ENCODE measurements at places on chromosomes 12 and 14. TPM values are rescaled to one million over a fixed set of nuclear protein-coding genes. Genes with fewer than 3 reads are reported as not detected.

GRCh38 chr14:75182821-75183220 is 6.4 kb upstream of the TMED10 start:
- no peak for DNase-seq
- H3K4me1 ChIP-seq: no peaks in the 10 kb centered on the region
- no peak overlapping the region for H3K27ac ChIP-seq
- no peak overlapping the region for H3K4me3 ChIP-seq
- no peaks in the 10 kb centered on the region for H3K36me3 ChIP-seq
- no peaks in the 10 kb centered on the region for H3K27me3 ChIP-seq

DNA sequence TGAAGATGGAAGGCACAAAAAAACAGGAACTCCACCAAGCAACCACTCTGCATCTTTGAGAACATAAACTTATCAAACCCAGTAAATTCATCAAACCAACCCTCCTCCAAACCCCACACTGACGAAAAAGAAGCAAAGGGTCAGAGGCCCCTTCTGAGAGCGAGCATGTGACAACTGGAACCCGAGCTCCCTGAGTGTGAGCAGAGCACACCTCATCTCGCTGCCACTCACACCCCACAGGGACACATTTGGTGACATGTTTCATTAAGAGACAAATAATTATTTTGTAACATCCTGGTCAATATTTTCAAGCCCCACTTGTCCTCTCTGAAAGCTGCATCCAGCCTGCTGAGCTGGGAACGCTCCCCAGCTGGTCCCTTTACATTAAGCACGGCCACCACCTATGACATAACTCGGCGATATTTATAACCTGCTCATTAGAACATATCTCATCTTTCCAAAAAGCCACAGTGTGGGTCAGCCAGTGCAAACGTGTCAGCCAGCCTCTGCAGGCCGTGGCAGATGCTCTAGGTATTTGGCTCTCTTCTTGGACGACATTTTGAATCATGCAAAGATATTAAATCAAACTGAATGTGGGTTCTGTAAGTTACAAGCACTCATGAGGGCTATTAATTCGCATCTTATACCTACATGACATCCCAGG is 120.1 kb downstream of the TTC7B start:
- no peak overlapping the region for H3K4me3 ChIP-seq
- H3K27ac ChIP-seq: no peak overlapping the region
- no peak for DNase-seq

- no peaks in the 10 kb centered on the region for H3K4me1 ChIP-seq
- H3K4me3 ChIP-seq: no peak overlapping the region
- no peak for DNase-seq
- no peak overlapping the region for H3K27ac ChIP-seq
- H3K36me3 ChIP-seq: no peaks in the 10 kb centered on the region
- H3K27me3 ChIP-seq: no peaks in the 10 kb centered on the region
Observed at GRCh38 chr12:131047789-131048610, 94.3 kb downstream of the ADGRD1 start.

GRCh38 chr14:30657606-30658163 is 35.6 kb downstream of the SCFD1 start:
- peaks cover 42% of the 10 kb centered on the region for H3K36me3 ChIP-seq
- H3K27ac ChIP-seq: no peak overlapping the region
- no peaks in the 10 kb centered on the region for H3K4me1 ChIP-seq
- H3K4me3 ChIP-seq: no peak overlapping the region
- no peaks in the 10 kb centered on the region for H3K27me3 ChIP-seq
- no peak for DNase-seq

- no peak overlapping the region for H3K27ac ChIP-seq
- H3K4me1 ChIP-seq: no peaks in the 10 kb centered on the region
- DNase-seq: no peak
- H3K4me3 ChIP-seq: no peak overlapping the region
- no peaks in the 10 kb centered on the region for H3K27me3 ChIP-seq
Observed at GRCh38 chr12:26080911-26081310, 43.9 kb downstream of the BHLHE41 start.

DNA sequence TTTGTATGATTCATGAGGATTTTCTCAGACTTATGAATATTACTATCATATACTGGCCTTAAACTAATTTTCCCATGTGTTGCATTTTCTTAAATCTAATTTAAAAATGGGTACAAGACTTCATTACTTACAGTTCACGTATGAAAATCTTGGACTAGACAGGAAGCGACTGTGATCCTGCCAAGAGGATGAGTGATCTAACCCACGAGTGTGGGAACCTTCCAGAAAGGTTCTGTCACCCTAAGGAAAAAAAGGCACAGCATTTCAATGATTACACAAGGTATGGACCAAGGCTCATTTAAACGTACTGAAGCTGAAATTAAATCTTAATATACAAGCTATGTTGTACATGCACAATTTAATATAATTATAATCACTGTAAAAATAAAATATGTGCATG is 293.5 kb upstream of the DIO2 start:
- no peak for DNase-seq

GRCh38 chr14:100375266-100375962 is 52.3 kb downstream of the SLC25A47 start:
- no peaks in the 10 kb centered on the region for H3K27me3 ChIP-seq
- peak overlapping the region; percentile 97 for H3K4me3 ChIP-seq
- H3K4me1 ChIP-seq: peaks cover 9% of the 10 kb centered on the region
- DNase-seq: peak; percentile 18

- no peaks in the 10 kb centered on the region for H3K4me1 ChIP-seq
- H3K27me3 ChIP-seq: no peaks in the 10 kb centered on the region
- H3K4me3 ChIP-seq: no peak overlapping the region
- DNase-seq: no peak
- H3K27ac ChIP-seq: no peak overlapping the region
Observed at GRCh38 chr12:5140190-5140589, 96.5 kb downstream of the KCNA5 start.

DNA sequence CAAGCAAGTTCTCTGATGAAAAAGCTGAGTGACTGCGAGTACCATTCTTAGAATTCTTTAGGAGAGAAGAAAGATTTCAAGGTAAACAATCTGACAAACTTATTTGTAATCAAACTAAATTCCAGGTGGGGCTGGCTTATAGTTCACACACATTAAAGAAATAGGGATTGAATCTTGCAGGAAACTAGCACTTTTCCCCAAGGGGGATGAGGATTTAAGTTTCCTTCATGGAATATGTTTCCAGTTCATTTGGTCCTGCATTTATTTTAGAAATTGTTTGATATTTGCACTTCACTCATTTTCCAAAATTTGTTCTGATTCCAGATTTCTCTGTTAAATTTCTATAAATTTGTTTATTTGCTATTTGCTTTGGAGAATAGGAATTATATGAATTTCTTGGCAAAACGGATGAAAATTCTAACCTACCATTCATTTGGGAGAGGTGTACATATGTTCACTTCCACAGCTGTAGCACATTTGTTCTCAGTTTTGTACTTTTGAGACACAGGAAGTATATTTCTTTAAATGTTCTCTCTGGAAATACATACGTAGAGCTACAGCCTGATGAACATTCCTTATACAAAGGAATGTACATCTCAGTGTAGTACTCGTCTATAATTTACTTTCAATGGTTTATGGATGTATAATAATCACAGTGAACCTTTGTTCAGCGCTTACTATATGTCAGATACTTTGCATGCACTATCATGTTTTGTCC is 145.5 kb downstream of the AKAP6 start:
- no peaks in the 10 kb centered on the region for H3K36me3 ChIP-seq
- H3K27me3 ChIP-seq: no peaks in the 10 kb centered on the region
- peaks cover 3% of the 10 kb centered on the region for H3K4me1 ChIP-seq
- DNase-seq: no peak
- H3K27ac ChIP-seq: no peak overlapping the region

DNA sequence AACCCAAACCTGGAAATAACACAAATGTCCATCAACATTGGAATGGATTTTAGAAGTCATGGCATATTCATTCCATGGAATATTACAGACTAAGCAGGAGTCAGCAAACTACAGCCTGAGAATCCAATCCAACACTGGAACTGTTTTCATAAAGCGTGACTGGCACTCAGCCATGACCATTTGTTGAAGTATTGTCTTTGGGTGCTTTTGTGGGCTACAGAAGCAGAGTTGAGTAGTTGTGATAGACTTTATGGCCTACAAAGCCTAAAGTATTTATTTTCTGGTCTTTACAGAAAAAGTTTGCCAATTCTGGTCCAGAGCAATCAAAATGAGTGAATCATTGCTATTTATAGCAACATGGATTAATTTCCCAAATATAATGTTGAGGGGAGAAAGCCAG is 34.5 kb upstream of the FRS2 start:
- H3K36me3 ChIP-seq: no peaks in the 10 kb centered on the region
- H3K4me3 ChIP-seq: no peak overlapping the region
- no peaks in the 10 kb centered on the region for H3K27me3 ChIP-seq
- no peak for DNase-seq

GRCh38 chr12:65935906-65936901 is 111.9 kb downstream of the HMGA2 start:
- no peaks in the 10 kb centered on the region for H3K36me3 ChIP-seq
- DNase-seq: no peak
- H3K4me3 ChIP-seq: no peak overlapping the region
- no peaks in the 10 kb centered on the region for H3K27me3 ChIP-seq

DNA sequence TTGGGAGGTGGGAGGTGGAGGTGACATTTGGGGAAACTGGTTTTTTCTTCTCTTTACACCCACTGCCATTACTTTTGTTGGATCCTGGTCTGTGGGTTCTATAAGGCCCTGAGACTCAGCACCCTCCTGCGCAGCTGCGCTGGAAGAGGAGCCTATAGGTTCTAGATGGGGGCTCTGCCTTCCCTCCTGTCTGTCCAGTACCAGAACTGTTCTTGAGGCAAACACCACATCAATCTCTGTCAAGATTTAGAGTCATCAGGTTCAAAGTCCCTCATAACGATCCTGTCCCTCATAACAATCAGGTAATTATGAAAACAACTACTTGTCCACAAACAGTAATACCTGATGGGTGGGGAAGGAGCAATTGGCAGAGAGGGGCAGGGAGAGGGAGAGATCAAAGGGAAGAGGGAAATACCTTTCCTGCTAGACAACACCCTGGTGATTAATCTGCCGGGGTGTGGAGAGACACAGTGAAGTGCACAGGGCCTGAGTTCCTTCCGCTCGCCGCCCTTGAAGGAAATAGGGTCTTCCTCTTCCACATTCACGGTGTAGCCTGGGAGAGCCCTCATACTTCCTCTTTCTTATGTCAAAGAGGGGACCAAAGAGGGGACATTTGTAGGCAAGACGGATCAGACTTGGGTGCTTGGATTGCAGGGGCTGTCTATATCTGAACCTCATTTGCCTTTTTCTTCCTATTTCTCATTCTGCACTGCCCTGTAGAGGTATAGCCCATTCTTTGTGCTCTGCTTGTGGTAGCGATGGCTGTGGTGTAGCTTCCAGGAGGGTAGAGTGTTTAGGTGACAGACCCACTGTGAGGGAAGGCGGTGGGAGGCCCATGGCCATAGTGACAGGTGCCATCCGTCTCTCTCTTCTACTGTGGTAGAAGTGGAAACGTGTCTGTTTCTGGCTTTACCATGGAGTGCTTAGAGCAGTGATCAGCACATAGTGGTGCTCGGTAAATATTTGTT is 12.6 kb downstream of the GPRC5A start:
- H3K27ac ChIP-seq: no peak overlapping the region
- no peak for DNase-seq
- no peak overlapping the region for H3K4me3 ChIP-seq
- H3K27me3 ChIP-seq: no peaks in the 10 kb centered on the region
- no peaks in the 10 kb centered on the region for H3K4me1 ChIP-seq
- no peaks in the 10 kb centered on the region for H3K36me3 ChIP-seq

DNA sequence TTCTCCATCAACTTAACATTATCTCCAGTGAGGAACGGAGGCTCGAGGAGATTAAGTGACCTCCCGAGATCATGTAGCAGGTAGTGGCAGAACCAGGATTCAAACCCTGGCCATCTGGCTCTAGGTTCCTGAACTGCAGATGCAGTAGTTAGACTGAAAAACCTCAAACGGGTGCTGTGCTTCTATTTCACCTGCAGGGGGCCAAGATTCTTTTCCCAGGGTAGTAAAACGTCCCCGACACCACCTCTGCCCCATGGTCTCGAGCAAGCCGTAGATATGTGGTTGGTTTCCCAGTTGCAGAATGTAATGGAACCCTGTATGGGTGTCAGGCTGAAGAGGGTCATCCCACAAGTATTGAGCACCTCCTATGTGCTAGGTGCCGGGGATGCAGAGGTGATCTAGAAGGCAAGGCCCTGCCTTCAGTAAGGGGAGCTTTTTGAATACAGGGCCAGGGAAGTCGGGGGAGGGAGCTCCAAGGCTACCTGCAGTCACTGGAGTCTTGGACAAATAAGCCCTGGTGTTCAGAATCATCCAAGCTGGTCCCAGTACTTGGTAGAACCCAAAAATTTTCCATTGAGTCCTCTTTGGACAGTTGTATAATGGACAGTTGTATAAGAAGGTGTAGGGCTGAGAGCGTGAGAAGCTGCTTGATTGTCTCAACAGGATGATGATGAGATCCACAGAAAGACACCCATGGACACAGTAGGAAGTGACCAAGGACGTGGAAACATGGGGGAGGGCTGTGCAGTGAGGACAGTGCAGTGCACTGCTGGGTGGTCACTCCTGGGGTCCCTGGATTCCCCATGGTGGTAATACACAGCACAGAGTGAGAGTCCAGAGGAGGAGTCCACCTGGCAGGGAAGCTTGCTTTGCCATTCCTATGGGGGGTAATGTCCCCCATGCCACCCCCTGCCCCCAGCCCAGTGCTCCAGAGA is 197.2 kb downstream of the CHST11 start:
- H3K4me3 ChIP-seq: no peak overlapping the region
- H3K4me1 ChIP-seq: no peaks in the 10 kb centered on the region
- H3K27me3 ChIP-seq: no peaks in the 10 kb centered on the region
- H3K27ac ChIP-seq: no peak overlapping the region
- no peak for DNase-seq
- peaks cover 11% of the 10 kb centered on the region for H3K36me3 ChIP-seq

- no peaks in the 10 kb centered on the region for H3K36me3 ChIP-seq
- no peaks in the 10 kb centered on the region for H3K4me1 ChIP-seq
- no peak for DNase-seq
- no peak overlapping the region for H3K4me3 ChIP-seq
- no peak overlapping the region for H3K27ac ChIP-seq
Observed at GRCh38 chr14:78029601-78030372, 140.4 kb upstream of the NRXN3 start.

GRCh38 chr14:104302794-104303405 is 164.5 kb downstream of the KIF26A start:
- no peak overlapping the region for H3K27ac ChIP-seq
- H3K27me3 ChIP-seq: no peaks in the 10 kb centered on the region
- H3K36me3 ChIP-seq: no peaks in the 10 kb centered on the region
- no peaks in the 10 kb centered on the region for H3K4me1 ChIP-seq
- H3K4me3 ChIP-seq: no peak overlapping the region

DNA sequence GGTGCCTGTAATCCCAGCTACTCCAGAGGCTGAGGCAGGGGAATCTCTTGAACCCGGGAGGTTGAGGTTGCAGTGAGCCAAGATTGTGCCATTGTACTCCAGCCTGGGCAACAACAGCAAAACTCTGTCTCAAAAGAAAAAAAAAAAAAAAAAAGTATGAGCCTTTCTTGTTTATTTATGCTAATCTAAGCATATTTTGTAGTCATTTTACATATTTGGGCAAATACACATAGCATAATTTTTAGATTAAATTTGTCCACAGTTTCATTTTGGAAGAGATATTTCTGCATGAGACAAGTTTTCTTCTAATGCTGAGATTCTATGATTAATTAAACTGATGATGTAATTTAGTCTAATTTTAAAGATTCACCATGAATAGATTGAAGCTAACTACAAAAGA is 494.4 kb downstream of the TMTC2 start:
- no peaks in the 10 kb centered on the region for H3K27me3 ChIP-seq
- no peak for DNase-seq
- no peak overlapping the region for H3K27ac ChIP-seq
- H3K4me3 ChIP-seq: no peak overlapping the region

Gene ANKRD33
- 0.02 TPM for polyA plus RNA-seq

Gene TMTC1
- polyA plus RNA-seq: 9.3 TPM

Gene HEBP1
- 42.3 TPM for polyA plus RNA-seq

Gene IGF1
- 5.7 TPM for polyA plus RNA-seq

Gene KRT73
- 1.9 TPM for polyA plus RNA-seq

Gene VPS37B
- 28.2 TPM for polyA plus RNA-seq

Gene ARHGDIB
- polyA plus RNA-seq: 820 TPM

Gene AQP2
- polyA plus RNA-seq: 0.05 TPM
